ENCODE measurements at places on chromosomes 5 and 9. TPM values are rescaled to one million over a fixed set of nuclear protein-coding genes. Genes with fewer than 3 reads are reported as not detected.

DNA sequence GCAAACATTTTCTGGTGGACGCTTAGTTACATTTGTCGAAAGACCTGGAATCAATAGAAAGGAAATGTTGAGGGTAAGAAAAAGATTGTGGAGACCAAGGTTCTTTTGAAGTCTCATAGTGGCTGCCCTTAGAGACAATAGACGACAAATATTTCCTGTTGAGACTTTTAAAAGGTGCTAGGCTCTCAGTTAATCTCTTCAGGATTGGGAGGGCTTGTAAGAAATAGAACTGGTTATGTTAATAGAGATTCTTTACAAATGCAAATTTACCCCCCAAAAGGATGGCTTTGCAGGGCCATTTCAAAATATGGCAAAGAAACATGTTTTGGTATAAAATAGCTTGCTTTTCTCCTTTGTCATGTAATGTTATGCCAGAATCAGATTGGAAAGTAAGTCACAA lies 428.2 kb upstream of the CTNND2 start:
- H3K4me3 ChIP-seq = no peak overlapping the region
- H3K27me3 ChIP-seq = no peaks in the 10 kb centered on the region
- H3K27ac ChIP-seq = no peak overlapping the region
- H3K4me1 ChIP-seq = no peaks in the 10 kb centered on the region
- no peak for DNase-seq

GNA14 gene
- not detected for total RNA-seq

SYK gene
- total RNA-seq = 1.0 TPM

- no peak overlapping the region for H3K4me3 ChIP-seq
- H3K36me3 ChIP-seq = no peaks in the 10 kb centered on the region
- no peaks in the 10 kb centered on the region for H3K4me1 ChIP-seq
- H3K27me3 ChIP-seq = no peaks in the 10 kb centered on the region
- DNase-seq = no peak
- H3K27ac ChIP-seq = no peak overlapping the region
These were observed 235.4 kb downstream of the DMRT2 start for GRCh38 chr9:1285526-1285925.

GRCh38 chr9:17587113-17587512 lies 8.2 kb downstream of the SH3GL2 start:
- H3K27me3 ChIP-seq = no peaks in the 10 kb centered on the region
- no peak overlapping the region for H3K27ac ChIP-seq
- H3K4me1 ChIP-seq = no peaks in the 10 kb centered on the region
- no peak for DNase-seq

C1QTNF2 gene
- not detected for total RNA-seq

NELFB gene
- 39.6 TPM for total RNA-seq

GRCh38 chr5:1439388-1440097 lies 5.7 kb downstream of the SLC6A3 start:
- DNase-seq = no peak
- no peaks in the 10 kb centered on the region for H3K36me3 ChIP-seq
- H3K27ac ChIP-seq = no peak overlapping the region
- peaks cover 4% of the 10 kb centered on the region for H3K27me3 ChIP-seq
- H3K4me1 ChIP-seq = peaks cover 2% of the 10 kb centered on the region
- H3K4me3 ChIP-seq = no peak overlapping the region

GRCh38 chr9:112384219-112384618 lies 4.3 kb downstream of the HSDL2 start:
- peaks cover 9% of the 10 kb centered on the region for H3K4me1 ChIP-seq
- no peaks in the 10 kb centered on the region for H3K27me3 ChIP-seq
- H3K27ac ChIP-seq = no peak overlapping the region
- H3K36me3 ChIP-seq = no peaks in the 10 kb centered on the region

TMEM215 gene
- total RNA-seq = not detected

GRCh38 chr5:169333518-169333917 lies 32.6 kb upstream of the SLIT3 start:
- H3K4me3 ChIP-seq = no peak overlapping the region
- DNase-seq = no peak
- H3K4me1 ChIP-seq = no peaks in the 10 kb centered on the region
- peaks cover 7% of the 10 kb centered on the region for H3K27me3 ChIP-seq

GRCh38 chr5:170854566-170854965 lies 7.3 kb upstream of the RANBP17 start:
- H3K36me3 ChIP-seq = no peaks in the 10 kb centered on the region
- H3K27ac ChIP-seq = no peak overlapping the region
- H3K27me3 ChIP-seq = no peaks in the 10 kb centered on the region
- H3K4me1 ChIP-seq = no peaks in the 10 kb centered on the region
- H3K4me3 ChIP-seq = no peak overlapping the region

UNC5A gene
- total RNA-seq = not detected

GRCh38 chr5:139882316-139882715 lies 86.7 kb downstream of the PSD2 start:
- H3K36me3 ChIP-seq = no peaks in the 10 kb centered on the region
- no peaks in the 10 kb centered on the region for H3K27me3 ChIP-seq
- H3K27ac ChIP-seq = no peak overlapping the region
- H3K4me3 ChIP-seq = no peak overlapping the region
- no peak for DNase-seq
- no peaks in the 10 kb centered on the region for H3K4me1 ChIP-seq

C9orf50 gene
- not detected for total RNA-seq

DNA sequence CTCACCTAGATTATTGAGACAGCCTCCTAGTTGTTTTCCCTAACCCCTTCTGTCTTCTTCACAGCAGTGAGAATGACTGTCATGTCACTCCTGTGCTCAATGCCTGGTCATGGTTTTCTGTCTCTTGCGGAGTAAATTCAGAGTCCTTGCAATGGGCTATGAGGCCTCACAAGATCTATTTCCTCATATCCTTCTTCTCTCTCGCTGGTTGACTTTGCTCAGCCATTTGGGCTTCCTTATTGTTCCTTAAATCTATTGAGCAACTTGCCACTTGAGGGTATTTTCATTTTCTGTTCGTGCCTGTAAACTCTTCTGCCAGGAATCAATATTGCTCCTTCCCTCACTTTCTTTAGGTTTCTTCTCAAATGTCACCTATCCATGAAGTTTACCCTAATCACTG lies 9.0 kb downstream of the PPP3R2 start:
- DNase-seq = no peak
- no peaks in the 10 kb centered on the region for H3K27me3 ChIP-seq
- no peak overlapping the region for H3K4me3 ChIP-seq
- no peaks in the 10 kb centered on the region for H3K4me1 ChIP-seq
- no peaks in the 10 kb centered on the region for H3K36me3 ChIP-seq

DNA sequence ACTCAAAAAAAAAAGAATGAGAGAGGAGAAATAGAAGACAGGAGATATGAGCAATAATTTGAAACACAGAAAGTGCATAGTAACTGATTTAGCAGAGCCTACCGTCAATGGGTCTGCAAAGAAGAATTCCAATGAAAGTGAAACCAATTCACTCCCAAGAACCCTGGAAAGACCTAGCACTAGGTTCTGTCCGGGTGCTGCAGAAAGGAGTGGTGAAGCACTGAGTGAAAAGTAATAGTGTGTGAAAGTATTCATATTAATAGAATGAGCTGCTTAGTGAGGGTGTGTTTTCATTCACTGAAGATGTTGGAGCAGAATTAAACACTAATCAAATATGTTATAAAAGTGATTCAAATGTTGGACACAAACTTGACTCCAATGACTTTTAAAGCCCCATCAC lies 51.3 kb upstream of the SLC30A5 start:
- DNase-seq = no peak
- no peaks in the 10 kb centered on the region for H3K36me3 ChIP-seq
- no peaks in the 10 kb centered on the region for H3K27me3 ChIP-seq

DNA sequence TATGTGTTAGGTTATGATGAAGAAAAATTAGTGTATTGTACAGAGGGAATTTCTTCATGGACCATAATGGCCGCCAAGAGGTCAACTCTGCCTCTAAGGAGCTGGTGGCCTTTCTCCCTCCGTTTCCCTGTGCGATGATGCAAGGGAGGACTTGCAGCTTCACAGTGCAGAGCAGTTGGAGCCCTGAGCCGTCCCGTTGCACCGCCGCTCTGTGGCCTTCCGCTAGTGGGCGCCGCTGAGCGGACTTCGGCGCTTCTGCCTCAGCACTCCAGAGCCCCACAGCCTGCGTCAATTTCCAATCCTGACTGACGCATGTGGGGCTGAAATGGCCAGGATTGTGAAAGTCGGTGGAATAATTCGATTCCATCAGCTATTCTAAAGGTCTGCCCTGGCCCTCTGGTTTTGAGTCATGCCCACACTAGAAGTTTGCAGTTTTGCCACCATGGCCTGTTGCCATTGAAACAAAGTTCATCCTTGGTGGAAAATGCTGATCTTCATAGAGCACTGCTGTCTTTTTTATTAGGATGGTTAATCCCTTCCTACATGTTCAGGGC lies 22.7 kb upstream of the LECT2 start:
- H3K36me3 ChIP-seq = no peaks in the 10 kb centered on the region
- DNase-seq = peak; percentile 7
- no peak overlapping the region for H3K27ac ChIP-seq
- H3K4me3 ChIP-seq = no peak overlapping the region

DNA sequence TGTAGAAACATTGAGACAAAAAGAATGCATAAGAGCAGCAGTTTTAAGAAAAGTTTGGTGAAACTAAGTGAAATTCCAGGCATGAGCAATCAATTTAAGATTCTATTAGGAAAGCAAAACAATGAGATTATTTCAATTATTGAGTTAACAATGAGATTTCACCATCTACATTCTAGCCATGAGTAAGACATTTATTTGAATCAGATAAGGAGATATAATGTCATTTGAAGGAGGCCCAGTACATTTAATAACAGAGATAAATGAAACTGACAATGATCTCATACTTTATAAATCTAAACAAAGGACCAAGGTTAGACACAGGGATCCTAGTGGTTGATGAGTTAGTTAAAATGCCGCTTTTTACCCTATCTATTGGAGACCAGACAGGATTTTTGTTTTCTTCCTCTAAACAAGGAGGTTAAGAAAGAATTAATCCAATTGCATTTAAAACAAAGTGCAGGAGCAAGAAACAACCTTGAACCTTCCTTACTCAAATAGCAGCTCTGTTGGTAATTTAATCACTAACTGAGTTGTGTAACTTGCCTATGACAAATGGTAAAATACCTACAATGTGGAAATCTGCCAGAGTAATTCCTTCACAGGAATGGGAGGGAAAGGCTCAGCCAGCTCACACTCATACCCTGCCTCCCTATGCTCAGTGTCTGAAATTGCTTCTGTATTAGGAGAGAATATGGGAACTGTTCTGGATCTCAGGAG lies 103.5 kb upstream of the NR3C1 start:
- H3K27me3 ChIP-seq = no peaks in the 10 kb centered on the region
- no peak overlapping the region for H3K4me3 ChIP-seq
- no peak for DNase-seq
- no peaks in the 10 kb centered on the region for H3K4me1 ChIP-seq

DNA sequence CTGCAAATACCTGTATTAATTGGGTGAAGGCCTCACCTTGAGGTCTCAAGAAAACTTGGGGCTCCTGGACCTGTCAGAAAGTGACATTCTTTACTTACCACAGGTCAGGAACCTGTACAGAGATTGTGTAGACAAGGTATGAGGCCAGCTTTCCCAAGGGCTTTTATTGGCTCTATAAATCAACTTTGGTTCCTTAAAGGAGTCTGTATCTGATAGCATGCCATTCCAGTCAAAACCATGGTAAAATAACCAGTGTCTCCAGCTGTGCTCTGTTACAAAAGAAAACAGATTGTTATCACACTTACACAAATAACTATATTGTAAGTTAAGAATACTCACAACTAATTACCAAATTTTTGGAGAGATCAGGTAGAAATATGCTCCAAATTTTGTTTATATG lies 64.5 kb downstream of the COL15A1 start:
- H3K27me3 ChIP-seq = no peaks in the 10 kb centered on the region
- no peak overlapping the region for H3K4me3 ChIP-seq
- no peak overlapping the region for H3K27ac ChIP-seq
- H3K4me1 ChIP-seq = peaks cover 5% of the 10 kb centered on the region

DNA sequence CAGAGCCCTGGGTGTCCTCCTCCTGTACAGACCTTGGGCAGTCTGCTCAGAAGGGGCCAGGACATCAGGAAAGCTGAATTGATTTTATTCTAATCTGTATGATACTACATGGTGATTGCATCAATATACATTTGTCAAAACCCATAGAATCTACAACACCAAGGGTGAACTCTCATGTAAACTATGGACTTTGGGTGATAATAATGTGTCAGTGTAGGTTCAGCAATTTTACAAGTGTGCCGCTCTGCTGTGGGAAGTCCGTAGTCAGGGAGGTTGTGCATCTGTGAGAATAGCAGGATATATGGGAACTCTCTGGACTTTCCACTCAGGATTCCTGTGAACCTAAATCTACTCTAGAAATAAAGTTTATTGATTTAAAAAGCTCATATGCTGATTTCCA lies 155.3 kb upstream of the NFIL3 start:
- peaks cover 7% of the 10 kb centered on the region for H3K27me3 ChIP-seq
- no peak for DNase-seq
- H3K4me1 ChIP-seq = no peaks in the 10 kb centered on the region

FBP2 gene
- not detected for total RNA-seq

RASEF gene
- total RNA-seq = 0.09 TPM

- H3K27me3 ChIP-seq = peaks cover 16% of the 10 kb centered on the region
- no peaks in the 10 kb centered on the region for H3K4me1 ChIP-seq
- no peak overlapping the region for H3K4me3 ChIP-seq
- H3K36me3 ChIP-seq = no peaks in the 10 kb centered on the region
- no peak for DNase-seq
These were observed 56.1 kb downstream of the CFAP90 start for GRCh38 chr5:7794823-7795222.

Data from T-cell (primary cell).